ENCODE measurements at places on chromosomes 11 and 22. TPM values are rescaled to one million over a fixed set of nuclear protein-coding genes. Genes with fewer than 3 reads are reported as not detected.

DNAJB7 gene
- not detected for polyA plus RNA-seq

GRCh38 chr11:111879637-111879960 is 258 bp downstream of the CFAP68 start:
- DNase-seq, result no peak

DNA sequence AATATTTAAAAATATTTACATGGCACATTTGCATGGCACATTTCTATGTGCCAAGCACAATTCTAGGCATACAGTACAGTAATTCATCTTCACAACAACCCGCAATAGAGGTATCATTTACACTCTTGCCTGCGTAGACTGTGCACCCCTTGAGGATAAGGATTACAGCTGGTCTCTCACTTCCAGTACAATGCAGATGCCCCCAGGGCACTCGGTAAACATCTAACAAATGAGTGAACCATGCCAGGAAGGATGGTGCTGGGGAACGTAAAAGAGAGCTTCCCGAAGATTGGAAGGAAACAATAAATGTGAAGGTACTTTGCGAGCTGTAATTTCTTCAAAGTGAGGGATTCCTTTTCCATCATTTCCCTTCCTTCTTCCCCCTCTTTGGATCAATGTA is 1.3 kb downstream of the PRPF19 start:
- DNase-seq, result no peak

- DNase-seq, result no peak
These were observed 567.9 kb downstream of the NTM start for GRCh38 chr11:131938351-131938751.

CASP1 gene
- 4.8 TPM for polyA plus RNA-seq

RTN4RL2 gene
- polyA plus RNA-seq, result 1.0 TPM

- no peak for DNase-seq
These were observed 93.0 kb downstream of the ME3 start for GRCh38 chr11:86579406-86579731.

OR51B2 gene
- not detected for polyA plus RNA-seq

DNA sequence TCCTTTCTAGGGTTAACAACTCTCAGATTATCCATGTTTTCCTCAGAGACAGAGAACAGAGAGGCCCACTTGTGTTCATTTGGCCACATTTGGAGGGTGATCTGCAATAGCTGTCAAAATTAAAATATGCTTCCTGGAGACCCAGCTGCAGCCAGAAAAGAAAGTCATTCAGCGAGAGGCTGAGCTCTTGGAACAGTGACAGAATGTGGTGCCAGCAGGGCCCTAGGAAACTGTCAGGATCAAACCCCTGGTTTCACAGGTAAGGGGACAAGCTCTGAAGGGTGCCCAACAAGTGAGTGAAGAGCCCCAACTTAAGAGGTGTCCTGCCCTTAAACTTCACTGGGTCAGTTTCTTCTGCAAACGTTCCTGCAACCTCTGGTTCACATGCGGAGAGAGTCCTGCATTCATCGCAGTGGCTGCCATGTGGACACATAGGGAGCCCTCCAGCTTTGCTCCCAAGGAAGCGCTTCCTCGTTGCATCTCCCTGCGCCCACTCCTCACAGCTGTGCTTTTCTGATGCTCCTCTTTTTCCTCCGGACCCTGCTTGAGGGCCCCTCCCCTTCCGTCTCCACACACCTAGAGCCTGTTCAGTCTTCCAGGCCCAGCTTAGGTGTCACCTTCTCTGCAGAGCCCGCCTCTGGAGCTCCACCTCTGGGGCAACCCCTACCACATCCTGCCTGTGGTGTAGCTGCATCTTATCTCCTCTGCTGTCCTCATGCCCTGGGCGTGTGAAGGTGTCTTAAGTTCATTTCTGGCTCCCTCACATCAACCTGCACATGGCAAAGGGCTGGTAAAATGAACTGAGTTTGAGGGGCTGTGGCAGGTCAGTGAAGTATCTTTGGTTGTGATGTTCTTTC is 3.9 kb downstream of the UCP3 start:
- DNase-seq, result no peak

Data from heart left ventricle (tissue), 16 donors.